ENCODE measurements at places on chromosomes 13 and 19.

DNA sequence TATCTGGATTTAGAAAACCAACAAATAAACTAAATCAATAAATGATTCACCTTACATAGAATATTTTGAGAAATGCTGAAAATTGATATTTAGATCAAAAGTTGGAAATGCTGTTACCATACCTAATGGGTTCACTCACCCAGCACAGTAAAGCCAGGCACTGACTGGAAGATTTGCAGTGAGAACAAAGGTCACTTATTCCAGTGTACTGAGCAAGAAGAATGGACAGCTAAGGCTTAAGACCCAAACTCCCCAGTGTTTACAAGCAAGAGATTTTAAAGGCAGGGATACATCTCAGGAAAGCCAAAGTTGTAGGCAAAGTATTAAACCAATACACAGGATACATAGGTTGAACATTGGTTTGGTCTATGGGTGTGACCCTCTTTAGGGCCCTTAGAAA lies 523.9 kb upstream of the PCDH9 start:
- no peak for DNase-seq

GRCh38 chr13:80054806-80055205 lies 286.1 kb downstream of the SPRY2 start:
- DNase-seq: no peak

DNA sequence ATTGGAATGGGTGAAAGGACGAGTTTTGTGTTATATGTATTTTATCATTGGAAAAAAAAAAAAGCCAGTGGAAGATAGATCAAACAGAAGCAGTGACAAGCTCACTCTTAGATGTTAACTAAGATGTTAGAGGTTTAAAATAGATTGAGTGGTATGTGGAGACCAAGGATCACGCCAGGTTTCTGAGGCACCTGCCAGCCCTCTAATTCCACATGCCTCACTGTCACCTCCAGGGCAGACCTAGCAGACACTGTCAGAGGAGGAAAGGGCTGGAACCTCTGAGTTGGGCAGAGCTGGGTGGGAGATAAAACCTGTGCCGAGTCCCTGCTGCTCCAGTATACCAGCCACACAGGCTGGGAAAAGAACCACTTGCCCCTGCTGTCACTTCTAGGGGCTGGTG lies 57.5 kb upstream of the SIAH3 start:
- no peak for DNase-seq

GRCh38 chr19:46265217-46265828 lies 31.5 kb upstream of the HIF3A start:
- peak; percentile 33 for DNase-seq

- DNase-seq: no peak
Measured at GRCh38 chr13:24008679-24009078, 111.4 kb upstream of the C1QTNF9B start.

DNA sequence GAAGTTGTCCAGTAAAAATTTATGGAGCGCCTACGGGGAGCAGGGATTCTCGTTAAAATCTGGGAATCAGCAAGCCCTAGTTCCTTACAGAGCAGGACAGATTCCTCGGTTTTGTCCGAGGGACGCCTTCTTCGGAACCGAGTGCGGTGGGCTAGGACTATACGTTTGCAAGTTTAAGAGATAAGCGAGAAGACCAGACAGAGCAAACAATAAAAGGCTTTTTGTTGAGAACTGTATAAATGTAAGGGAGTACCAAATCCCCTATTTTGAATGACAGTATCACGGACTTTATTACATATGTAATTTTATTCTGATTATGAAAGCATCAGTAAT lies 971 bp upstream of the ANKRD10 start:
- DNase-seq: no peak

DNA sequence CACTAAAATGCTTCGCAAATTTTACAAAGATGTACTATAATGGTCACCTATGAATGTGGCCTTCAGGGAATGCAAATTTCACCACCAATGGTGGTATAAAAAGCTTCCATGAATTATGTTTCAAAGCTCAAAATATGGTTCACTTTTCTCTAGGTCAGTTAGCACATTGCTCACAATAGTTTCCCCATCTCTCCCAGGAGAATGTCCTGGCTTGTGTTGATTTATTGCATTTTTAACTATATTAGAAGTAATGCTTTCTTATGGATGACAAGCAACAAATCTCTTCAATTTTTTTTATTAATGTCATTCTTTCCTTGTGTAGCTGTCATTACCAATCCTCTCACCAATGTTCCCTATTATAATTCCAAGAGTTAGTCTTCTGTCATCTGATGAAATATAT lies 621.2 kb downstream of the TBC1D4 start:
- DNase-seq: no peak

DNA sequence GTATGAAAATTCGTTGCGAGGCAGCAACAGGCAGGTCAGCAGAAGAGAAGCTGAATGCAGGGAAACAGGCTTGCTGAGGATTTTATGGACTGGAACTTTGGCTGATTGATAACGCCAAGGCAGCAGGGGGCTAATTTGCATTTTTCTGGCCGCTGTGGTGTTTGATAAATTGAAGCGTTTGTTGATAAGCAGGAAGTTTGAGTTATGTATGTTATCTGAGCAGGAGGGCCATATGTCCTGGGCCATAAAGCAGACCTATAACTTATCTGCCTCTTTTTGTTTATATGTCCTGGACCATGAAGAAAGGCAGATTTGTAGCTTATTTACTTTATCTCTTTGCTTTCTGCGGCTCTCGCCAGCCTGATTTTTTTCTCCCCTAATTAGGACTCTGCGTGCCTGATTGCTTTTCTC lies 65.9 kb downstream of the ZNF627 start:
- no peak for DNase-seq

DNA sequence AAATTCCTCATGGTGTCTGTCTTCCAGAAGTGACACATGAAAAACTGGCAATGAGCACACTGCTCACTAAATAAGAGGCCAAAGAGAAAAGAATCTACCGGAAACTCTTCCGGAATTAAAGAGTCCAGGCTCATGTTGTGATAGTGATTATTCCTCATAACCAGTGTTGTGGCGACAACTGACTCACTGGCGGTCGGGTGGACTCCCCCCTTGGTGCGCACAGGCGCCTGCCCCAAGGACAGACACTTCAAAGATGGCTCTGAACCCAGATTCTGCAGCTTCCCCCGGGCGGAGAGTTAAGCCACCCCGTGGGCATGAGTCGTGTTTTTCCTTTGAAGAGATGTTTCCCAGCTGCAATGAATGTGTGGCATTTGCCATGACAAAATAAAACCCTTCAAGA lies 10.3 kb downstream of the IL17D start:
- no peak for DNase-seq

DNA sequence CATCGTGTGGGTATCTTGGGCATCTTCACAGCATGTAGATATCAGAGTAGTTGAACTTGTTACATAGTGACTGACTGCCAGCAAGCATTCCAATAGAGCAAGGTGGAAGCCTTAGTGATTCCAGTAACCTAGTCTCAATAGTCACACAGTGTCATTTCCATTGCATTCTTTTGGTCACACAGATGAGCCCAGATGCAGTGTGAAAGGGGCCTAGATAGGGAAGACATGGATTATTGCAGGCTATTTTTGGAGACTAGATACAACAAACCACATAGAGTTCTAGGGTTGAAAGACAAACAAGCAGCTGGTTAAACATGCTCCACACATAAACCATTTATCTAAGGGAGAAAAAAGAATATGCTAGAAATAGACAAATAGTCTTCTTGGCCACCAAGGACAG lies 553.5 kb downstream of the DCT start:
- DNase-seq: no peak

- DNase-seq: no peak
Measured at GRCh38 chr13:80307401-80307987, 33.4 kb downstream of the SPRY2 start.

- DNase-seq: no peak
Measured at GRCh38 chr13:65633806-65634205, 1596.3 kb downstream of the PCDH9 start.

- DNase-seq: no peak
Measured at GRCh38 chr13:87661471-87661870, 9.7 kb upstream of the SLITRK5 start.

DNA sequence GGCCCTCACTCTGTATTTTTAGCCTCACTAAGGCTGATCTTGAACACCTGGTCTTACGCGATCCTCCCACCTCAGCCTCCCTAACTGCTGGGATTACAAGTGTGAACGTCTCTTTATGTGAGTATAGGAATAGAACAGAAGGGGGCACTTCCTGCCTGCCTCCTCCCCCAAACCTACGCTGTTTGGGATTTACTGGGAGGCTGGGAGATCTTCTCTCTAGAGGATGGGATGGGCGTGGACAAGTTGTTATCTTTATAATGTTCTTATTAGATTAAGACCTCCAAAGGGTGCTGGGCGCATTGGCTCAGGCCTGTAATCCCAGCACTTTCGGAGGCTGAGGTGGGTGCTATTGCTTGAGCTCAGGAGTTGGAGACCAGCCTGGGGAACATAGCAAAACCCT lies 2.9 kb upstream of the CSNK1G2 start:
- DNase-seq: no peak

- DNase-seq: no peak
Measured at GRCh38 chr13:26280295-26280694, 26.4 kb downstream of the CDK8 start.

- peak; percentile 10 for DNase-seq
Measured at GRCh38 chr19:19261350-19262189, 11.5 kb downstream of the TM6SF2 start.

DNA sequence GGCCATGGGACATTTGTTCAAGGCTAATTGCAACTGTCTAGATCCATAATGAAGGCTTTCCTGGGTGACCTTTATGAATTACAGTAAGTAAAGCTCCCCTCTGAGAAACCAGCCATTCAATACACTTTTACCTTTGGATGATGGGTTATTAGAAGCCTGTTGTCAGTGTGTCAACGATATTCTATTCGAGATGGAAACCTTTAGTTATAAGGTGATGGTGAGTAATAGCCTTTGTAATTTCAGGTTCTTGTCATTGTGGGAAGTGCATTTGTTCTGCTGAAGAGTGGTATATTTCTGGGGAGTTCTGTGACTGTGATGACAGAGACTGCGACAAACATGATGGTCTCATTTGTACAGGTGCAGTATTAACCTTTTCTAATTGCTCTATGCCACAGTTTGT lies 261.7 kb downstream of the ITGBL1 start:
- no peak for DNase-seq

GRCh38 chr19:40640744-40641143 lies 39.6 kb downstream of the LTBP4 start:
- DNase-seq: no peak

DNA sequence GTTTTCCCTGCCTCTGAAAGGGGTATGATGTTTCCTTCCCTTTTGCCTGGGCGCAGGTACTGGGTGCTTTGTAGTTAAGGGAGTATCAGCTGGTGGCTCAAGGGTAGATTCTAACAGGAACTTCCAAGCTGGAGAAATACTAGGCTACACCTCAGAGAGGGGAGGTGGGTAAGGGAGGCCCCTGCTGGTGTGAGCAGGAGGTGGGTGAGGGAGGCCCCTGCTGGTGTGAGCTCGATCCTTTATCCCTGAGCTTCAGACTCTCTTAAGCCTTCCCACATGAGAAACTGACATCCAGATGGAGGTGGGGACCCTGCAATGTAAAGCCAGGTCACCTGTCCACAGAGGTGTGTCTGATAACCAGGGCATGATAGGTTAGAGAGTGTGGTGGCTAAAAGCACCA lies 32.1 kb downstream of the CYP2B6 start:
- DNase-seq: no peak

- DNase-seq: no peak
Measured at GRCh38 chr13:47237571-47237970, 340.7 kb upstream of the HTR2A start.

- DNase-seq: peak; percentile 17
Measured at GRCh38 chr13:28031220-28031895, 42.9 kb upstream of the URAD start.

Data from KG1 (cell line).